ENCODE measurements at places on chromosomes 5 and 9.

GRCh38 chr5:168324859-168325630 lies 33.6 kb downstream of the WWC1 start:
- DNase-seq: no peak

DNA sequence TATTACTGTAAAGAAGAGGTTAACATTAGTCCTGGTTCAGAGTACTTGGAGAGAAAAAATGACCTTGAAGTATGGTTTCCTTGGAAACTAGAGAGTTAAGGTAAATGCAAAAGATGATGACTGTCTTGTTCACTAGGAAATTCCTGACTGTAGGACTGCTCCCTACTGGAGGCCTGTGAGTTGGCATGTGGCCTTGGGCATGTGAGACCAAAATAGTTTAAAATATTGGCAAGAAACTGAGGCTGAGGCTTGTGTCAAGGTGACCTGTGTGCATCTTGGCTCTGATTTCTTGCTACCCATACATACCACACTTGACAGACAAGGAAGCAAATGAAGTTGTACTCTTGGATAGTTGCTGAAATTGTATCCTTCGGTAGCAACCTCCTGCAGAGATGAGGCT lies 96.5 kb downstream of the TARS1 start:
- no peak for DNase-seq

DNA sequence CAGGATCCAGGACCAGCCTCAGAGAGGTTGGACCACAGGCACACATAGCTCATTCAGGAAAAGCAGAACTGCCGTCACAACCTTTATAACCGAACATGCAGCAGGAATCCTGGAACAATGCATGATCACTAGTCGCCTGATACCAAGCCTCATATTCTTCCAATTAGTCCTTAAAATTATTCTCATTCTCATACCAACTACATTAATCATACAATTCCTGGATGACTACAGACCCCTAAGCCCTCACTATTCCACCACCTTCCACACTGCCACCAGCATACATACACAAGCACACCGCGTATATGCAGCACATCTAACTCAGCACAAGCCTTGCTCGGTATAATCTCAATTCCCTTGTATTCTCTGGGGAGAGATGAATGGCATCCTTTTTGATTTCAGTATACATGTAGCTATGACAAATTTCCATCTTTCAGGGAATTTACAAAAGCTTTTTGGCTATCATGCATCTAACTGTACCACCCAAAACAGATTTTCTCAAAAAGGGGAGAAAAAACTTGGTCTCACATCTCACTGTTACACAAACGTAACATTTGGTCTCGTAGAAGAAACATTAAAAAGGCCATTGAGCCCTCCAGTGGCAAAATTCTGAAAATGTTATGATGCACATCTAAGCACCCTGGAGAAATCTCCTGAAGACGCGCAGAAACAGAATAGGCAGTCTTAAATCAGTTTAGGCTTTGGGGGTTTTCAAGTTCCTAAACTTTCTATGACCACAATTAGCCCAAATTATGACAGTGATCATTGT lies 46.2 kb downstream of the MCTP1 start:
- no peak for DNase-seq

DNA sequence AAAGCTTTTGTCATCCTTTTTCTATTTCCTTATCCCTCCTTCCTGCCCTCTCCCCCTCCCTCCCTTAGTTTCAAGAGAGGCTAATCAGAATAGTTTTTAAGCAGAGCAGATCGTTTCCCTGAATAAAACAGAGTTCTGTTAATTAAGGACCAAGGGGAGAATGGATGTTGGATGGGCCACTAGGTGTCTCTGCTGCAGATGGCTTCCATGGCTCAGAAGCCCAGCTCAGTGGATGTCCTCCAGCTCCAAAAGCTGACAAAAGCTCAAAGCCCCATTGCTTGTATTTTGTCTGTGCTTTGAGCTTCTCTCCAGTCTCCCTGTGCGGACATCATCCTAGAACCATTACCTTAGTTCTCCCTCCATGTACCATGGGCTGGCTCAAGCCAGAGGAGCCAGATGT lies 21.0 kb upstream of the NPR3 start:
- DNase-seq: no peak

GRCh38 chr9:1890201-1890600 lies 124.9 kb upstream of the SMARCA2 start:
- no peak for DNase-seq

DNA sequence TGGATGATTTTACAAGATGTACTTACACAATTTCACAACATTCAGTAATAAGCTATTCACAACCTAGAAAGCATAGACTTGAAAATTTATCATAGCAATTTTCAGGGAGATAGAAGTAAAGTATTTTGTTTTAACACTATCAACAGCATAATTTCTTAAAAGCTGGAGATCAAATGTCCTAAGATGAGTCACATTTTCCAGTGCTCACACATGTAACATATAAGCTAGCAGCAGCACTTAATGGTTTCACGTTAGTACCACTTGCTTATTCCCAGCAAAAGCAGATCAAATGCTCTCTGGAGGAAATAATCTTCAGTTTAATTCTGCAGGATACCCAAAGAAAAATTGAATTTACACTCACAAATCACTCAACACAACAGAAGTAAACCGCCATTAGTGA lies 6.5 kb downstream of the OR13C8 start:
- no peak for DNase-seq

DNA sequence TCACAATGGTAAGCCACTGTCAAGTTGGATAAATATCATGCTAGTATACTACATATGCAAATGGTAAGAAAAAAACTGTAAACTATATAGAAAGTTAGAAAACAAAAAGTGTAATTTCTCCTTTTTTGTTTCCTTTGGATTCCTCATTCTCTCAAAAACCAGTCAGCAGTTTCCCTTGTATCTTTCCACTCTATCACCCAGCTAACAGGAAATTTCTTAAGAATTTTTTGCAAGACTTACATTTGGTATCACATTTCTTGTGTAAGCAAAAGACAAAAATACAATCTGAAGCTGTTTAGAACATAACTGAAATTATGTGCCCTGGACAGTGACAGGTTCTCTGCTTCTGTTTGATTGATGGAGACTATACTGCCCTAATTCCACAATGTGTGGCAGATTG lies 25.2 kb upstream of the MSH3 start:
- no peak for DNase-seq

GRCh38 chr5:1733369-1733768 lies 66.3 kb downstream of the MRPL36 start:
- no peak for DNase-seq
